Calu3 (cell line): ENCODE measurements at places on chromosomes 5 and 9. TPM values are rescaled to one million over a fixed set of nuclear protein-coding genes. Genes with fewer than 3 reads are reported as not detected.

- H3K36me3 ChIP-seq, result no peaks in the 10 kb centered on the region
- no peak for DNase-seq
- no peak overlapping the region for H3K4me3 ChIP-seq
- no peak overlapping the region for H3K27ac ChIP-seq
- H3K4me1 ChIP-seq, result no peaks in the 10 kb centered on the region
These were observed 78.9 kb downstream of the NSUN2 start for GRCh38 chr5:6553972-6554371.

- H3K27me3 ChIP-seq, result no peaks in the 10 kb centered on the region
- peaks cover 25% of the 10 kb centered on the region for H3K4me1 ChIP-seq
- H3K27ac ChIP-seq, result peak overlapping the region; percentile 36
- DNase-seq, result peak; percentile 19
- no peaks in the 10 kb centered on the region for H3K36me3 ChIP-seq
These were observed 36.5 kb downstream of the SHB start for GRCh38 chr9:38032266-38033110.

DNA sequence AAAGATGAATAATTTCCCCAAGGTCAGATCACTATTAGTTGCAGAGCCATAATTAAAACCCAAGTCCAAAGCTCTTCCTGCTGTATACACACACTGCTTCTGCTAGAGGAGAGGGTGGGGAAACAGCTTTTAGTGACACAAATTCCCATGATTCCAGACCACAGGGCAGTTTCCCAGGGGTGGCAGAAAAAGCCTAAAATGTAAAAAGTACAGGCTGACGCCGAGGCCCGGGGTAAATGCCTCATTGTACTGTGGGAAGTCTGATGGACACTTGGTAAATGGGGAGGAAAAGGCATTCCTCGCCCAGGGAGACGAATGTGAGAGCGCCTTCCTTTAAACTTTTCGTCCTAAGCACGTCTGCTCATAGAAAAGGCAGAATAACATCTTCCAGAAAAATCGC, 65.7 kb downstream of the DENND1A start:
- H3K27me3 ChIP-seq, result no peaks in the 10 kb centered on the region
- H3K4me1 ChIP-seq, result no peaks in the 10 kb centered on the region
- H3K36me3 ChIP-seq, result no peaks in the 10 kb centered on the region
- no peak overlapping the region for H3K4me3 ChIP-seq
- DNase-seq, result no peak
- H3K27ac ChIP-seq, result no peak overlapping the region

GRCh38 chr5:164053123-164053522, 547.7 kb downstream of the MAT2B start:
- H3K27me3 ChIP-seq, result no peaks in the 10 kb centered on the region
- no peaks in the 10 kb centered on the region for H3K4me1 ChIP-seq
- H3K36me3 ChIP-seq, result no peaks in the 10 kb centered on the region
- no peak overlapping the region for H3K4me3 ChIP-seq

The HAPLN1 gene
- total RNA-seq, result not detected in 2 replicates

The NUTM2F gene
- not detected in 2 replicates for total RNA-seq
